ENCODE measurements at places on chromosomes 5 and 9. TPM values are rescaled to one million over a fixed set of nuclear protein-coding genes. Genes with fewer than 3 reads are reported as not detected.

GRCh38 chr5:56288873-56289601 lies 55.9 kb upstream of the ANKRD55 start:
- no peak for DNase-seq

Gene LCN9
- total RNA-seq, result not detected

DNA sequence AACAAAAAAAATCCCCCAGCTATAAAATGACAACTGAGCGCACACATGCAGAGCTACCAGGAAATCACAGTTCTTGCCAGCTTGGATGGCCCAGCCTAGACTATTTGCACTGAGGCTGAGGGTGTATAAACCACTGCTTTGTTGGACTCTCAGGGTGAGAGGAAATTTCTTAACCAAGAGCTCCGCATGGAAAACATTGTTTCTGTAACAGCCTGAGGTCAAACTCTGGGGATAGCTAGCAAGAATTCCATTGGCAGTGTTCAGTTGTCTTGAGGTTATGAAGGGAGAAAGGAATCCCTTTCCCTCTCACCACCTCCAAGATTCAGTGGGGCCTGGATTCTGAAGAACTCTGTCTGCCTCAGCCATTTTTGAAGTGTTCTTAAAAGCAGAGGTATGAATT lies 360.0 kb downstream of the OSTF1 start:
- DNase-seq, result no peak

GRCh38 chr9:136280535-136281315 lies 23.2 kb downstream of the CCDC187 start:
- no peak for DNase-seq

Gene ADRB2
- total RNA-seq, result 2.9 TPM
